ENCODE measurements at places on chromosomes 6 and 20.

GRCh38 chr6:88662653-88663174, 300.7 kb downstream of the RNGTT start:
- no peak for DNase-seq

DNA sequence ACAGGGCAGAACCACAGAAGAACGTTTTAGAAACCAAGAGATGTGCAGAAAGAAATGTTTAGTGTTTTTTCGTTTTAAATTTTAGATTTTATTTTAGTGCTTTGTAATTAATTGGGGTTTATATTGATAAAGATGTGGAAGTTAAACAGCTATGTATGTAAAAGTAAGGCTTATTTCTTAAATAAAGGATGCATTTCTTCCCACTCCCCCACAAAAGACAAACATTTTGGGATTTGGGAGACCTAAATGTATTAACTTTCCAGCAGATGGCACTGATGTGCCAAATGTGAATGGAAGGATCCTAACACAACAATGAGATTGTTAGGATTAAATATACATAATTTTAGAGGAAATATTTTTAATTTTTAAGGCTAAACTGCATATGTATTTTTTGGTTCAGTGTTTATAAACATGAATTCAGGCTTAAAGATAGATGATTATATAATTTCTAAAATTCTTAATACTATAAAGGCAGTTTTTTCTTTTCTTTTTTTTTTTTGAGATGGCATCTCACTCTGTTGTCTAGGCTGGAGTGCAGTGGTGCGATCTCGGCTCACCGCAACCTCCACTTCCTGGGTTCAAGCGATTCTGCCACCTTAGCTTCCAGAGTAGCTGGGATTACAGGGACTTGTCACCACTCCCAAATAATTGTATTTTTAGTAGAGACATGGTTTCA, 12.0 kb downstream of the PFDN4 start:
- peak; percentile 56 for DNase-seq

- DNase-seq = no peak
Observed at GRCh38 chr6:169847141-169847674, 95.8 kb downstream of the ERMARD start.

GRCh38 chr6:15242937-15243614, 2.8 kb upstream of the JARID2 start:
- peak; percentile 77 for DNase-seq

DNA sequence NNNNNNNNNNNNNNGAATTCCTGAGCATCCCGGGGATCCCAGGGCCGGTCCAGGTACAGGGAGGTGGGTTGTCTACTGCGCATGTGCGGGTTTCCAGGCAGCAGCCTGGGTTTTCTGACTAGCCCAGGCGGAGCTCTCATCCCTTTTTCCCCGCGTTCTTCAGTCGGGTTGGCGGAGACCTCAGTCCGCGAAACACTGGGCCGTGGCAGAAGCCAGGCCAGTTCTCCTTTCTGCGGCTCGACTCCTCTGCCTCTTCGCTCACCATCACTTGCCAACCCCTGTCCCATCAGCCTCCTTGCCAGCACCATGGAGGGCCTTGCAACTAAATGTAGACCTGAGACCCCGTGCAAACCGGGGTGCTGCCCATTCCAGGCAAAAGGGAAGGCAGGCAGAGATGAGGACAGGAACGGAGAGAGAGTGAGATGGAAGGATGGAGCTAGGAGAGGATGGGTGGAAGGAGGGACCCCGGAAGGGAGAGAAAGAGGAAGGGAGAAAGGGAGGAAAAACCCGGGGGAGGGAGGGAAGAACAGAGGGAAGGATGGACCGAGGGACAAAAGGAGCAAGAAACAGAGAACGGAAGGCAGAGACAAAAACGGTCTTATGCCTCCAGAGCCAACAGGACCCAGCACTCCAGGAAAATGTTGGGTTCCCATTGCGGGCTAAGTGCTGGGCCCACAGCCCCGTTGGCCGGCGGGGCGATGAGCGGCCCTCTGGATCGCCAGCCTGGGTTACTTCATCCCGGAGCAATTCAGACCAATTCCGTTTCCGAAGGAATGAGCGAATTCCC, 445.4 kb upstream of the DEFB115 start:
- DNase-seq = peak; percentile 68

- no peak for DNase-seq
Observed at GRCh38 chr6:25893778-25894177, 19.7 kb upstream of the SLC17A3 start.

- no peak for DNase-seq
Observed at GRCh38 chr6:142693441-142693840, 251.5 kb downstream of the HIVEP2 start.

DNA sequence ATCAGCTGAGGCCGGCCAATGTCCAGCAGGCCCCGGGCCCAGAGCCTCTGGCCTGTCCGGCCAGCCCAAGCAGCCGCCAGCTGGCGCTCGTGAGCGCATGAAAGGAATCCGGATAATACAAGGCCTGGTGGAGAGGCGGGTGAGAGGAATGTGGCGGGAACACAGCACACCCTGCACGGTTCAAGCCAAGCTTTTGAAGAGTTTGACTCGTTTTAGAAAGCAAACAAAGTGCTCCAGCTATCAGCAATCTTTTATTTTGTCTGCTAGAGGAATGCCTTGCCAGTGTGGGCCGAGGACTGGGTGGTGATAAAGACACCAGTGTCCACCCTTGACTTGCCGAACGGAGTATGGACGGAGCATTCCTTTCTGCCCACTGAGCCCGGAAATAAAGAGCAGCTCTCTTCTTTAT, 9.3 kb upstream of the NEDD9 start:
- DNase-seq = peak; percentile 85

DNA sequence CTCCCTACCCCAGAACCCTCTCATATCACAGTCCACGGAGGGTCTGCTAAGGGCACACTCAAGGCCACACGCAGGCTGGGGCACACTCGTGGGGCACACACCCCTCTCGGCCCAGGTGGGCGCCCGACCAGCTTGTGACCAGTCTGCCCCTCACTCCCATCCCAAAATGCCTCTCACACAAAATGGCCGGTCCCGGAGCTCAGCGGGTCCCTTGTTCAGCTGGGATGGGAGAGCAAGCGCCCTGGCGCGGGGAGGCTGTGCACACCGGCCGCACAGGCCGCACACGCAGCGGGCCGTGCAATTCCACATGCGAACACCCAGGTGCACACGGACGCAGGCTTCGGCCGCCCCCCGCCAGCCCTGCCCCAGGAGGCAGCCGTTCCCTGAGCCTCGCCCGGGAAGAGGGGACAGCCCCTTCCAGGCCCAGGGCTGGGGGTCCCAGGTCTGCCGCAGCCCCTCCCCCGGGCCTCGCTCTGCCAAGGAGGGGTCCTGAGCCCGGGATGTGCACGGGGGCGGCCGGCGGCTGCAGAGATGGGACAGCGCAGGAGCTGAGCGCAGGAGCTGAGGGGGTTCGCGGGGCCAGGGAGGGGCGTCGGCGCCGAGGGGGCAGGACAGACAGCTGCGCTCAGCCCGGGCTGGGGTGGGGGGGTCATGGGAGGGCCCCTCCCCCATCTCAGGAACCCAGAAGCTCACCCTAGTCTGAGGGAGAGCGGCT, 1.3 kb downstream of the KCNQ2 start:
- DNase-seq = peak; percentile 28

DNA sequence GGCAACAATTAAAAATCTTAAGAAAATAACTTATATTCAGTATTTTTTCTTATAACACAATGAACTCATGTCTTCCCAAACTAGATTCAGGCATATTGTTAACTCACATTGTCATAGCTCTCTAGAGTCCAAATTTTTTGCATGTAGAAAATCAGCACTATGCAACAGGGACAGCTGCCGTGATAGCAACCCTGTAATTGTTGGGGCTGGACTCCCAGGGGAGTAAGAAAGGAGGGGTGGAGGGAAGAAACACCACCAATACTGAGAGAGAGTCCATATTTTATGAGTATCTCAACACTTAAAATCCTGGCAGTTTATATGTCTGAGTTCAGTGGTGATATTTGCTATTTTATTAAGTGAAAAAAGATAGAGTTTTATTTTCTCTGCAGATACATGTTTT, 89.6 kb upstream of the HS3ST5 start:
- no peak for DNase-seq

DNA sequence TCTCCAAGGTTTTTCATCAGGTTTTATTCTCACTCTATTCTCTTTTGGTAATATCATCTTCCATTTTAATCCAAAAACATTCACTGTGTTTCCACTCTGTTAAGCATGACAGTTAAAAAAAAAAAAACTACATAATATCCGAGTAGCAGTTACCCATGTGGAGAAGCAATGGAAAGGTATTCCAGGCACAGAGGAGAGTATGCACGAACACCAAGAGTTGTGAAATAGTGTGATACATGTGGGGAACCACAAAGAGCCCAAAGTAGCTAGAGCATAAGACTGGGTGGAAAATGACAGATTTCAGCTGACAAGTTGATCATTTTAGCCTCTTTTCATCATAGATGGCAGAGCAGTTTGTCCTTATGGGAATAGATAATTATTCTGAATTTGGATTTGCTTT, 19.9 kb upstream of the FBXL4 start:
- no peak for DNase-seq

DNA sequence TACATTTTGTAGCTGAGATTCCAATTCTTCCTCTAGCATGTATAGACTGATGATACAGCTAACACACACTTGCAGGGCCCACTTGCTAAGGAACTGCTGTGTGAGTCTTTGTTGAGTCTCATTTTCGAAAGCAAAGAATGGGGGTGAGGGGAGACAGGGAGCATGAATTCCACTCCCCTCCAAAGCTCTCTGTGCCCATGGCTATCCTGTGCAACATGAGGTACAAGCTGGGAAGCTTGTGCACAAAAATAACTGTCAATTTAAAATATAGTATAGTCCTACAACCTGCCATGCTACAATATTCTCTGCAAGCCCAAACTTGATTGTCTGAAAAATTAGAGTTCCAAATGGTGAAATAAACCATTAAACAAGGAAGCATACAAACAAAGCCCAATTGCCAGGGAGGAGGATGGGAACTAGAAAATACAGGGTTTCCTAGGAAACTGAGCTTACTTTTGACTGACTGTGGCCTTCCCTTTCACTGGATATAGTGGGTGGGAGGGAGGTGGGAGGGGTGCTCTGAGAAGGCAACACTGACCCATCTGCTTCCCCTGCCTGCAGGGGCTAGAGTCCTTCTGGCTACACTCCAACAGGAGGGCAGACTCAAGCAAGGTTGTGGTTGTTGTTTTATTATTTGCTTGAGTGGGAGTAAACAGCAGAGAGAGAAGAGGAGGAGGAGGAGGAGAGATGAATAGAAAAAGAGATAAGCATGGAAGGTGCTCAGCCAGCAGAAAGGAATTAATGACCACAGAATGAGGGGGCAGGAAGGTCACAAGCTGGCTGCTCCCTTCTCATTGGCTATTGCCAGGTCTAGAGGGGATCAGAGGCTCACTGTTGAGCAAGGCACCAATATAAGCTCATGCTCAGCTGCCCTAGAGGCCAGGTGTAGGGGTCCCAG, 84.6 kb downstream of the FYN start:
- no peak for DNase-seq

- no peak for DNase-seq
Observed at GRCh38 chr6:121944354-121944753, 455.1 kb upstream of the HSF2 start.
